SJCRH30 (cell line): ENCODE measurements at places on chromosomes 11 and 22. TPM values are rescaled to one million over a fixed set of nuclear protein-coding genes. Genes with fewer than 3 reads are reported as not detected.

DNA sequence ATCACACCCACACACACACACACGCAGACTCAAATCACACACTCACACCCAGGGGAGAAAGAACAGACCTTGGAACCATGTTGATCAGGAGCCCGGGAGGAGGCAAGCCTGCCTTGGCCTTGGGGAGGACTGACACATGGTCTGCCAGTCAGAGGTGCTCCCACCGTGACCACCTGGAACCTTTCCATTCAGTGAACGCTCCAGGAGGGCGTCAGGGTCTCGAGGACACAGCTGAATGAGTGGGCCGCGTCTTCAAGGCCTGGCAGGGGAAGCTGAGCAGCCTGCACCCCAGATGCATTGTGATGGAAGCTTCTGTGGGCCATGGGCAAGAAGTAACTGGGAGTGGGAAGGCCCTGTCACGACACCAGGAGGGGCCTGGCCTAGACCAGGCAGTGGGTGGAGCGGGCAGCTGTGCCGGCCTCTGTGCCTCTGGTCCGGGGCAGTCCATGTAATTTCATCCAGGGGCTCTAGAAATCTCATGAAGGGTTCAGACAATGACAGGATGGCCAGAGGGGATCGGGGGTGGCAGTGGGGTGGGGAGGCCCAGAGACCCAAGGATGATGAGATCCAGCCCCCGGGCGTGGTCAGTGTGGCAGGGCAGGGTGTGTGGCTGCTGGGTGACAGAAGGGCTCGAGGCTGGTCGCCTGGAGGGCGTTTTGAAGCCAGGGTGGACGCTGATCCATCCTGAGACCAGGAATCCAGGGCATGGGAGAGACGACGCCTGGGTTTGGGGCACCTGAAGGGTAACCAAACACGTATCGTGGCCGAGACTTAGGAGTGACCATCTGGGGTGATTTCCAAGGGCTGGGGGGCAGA is 53.7 kb downstream of the IGF2 start:
- no peak for DNase-seq

GRCh38 chr11:22566293-22566692 is 59.3 kb downstream of the FANCF start:
- DNase-seq: no peak

DNA sequence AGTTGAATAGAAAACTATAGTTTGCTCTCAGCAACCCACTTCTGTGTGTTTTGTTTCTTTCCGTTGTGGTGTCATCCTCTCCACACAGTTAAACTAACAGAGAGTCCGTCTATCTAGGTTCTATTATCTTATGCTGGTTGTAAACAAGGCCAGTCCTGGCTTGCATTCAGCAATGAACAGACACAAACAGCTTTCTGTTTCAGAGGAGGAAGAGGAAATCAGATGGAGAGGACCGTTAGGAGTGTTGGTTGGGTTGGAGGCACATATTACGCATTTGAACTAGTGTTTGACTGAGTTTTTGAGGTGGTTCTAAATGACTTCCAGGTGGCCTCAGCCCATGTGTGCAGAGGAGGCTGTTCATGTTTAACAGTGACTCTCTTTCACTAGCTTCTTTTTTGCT is 129.5 kb upstream of the SORL1-AS1 start:
- no peak for DNase-seq

- peak; percentile 66 for DNase-seq
Observed at GRCh38 chr11:85182441-85183387, 444.4 kb downstream of the DLG2 start.

DNA sequence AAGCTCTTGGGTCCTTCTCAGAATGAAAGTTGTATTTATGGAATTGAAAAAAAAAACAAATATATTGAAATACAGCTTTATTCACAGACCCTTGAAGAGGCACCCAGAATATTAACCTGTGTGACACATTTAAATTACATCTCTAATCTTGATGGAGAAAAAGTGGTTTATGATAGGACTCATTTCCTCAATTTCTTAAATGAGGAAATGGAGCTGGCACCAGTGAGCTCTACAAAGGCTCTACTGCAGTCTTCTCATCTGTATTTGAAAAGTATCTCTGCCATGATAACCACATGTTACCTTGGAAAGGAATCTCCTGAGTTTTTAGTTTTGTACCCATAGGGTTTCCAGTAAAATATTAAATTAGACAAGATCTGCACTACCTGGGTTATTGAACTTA is 186.5 kb downstream of the HIPK3 start:
- DNase-seq: no peak

DNA sequence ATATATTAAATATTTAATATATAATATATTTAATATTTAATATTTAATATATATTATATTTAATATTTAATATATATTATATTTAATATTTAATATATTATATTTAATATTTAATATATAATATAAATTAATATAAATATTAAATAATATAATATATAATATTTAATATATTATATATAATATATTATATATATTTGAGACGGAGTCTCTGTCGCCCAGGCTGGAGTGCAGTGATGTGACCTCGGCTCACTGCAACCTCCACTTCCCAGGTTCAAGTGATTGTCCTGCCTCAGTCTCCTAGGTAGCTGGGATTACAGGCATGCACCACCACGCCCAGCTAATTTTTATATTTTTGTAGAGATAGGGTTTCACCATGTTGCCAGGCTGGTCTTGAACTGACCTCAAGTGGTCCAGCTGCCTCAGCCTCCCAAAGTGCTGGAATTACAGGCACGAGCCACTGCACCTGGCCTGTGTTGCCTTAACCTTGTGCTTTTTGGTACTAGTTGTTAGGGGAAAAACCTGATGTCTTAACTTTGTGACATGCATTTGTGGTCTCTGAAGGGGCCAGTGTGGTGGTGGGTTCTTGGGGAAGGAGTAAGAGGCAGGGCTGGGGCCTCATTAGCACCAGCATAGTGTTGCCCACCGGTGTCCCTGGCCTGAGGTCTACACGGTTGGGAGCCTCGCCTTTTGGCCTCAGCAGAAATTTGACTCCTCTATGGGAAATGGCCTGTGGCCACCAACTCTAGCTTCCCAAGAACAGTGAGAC is 16.6 kb downstream of the SEC14L3 start:
- no peak for DNase-seq

DNA sequence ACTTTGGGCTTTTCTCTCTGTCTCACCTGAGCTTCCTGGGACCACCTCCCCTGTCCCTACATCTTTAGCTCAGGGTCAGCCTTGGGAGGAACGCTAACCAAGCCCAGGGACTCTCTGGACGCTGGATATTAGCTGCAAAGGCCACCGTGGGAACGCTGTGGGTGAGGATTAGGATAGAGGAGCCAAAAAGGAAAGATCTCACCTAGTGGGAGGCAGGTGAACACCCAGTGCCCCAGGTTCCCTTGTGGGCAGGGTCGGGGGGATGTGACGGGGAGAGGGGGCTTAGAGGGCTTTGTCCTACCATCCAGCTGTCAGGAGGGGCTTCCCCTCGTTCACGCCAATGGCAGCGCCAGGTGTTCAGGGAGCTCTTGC is 50.2 kb downstream of the LINC01488 start:
- DNase-seq: no peak

DNA sequence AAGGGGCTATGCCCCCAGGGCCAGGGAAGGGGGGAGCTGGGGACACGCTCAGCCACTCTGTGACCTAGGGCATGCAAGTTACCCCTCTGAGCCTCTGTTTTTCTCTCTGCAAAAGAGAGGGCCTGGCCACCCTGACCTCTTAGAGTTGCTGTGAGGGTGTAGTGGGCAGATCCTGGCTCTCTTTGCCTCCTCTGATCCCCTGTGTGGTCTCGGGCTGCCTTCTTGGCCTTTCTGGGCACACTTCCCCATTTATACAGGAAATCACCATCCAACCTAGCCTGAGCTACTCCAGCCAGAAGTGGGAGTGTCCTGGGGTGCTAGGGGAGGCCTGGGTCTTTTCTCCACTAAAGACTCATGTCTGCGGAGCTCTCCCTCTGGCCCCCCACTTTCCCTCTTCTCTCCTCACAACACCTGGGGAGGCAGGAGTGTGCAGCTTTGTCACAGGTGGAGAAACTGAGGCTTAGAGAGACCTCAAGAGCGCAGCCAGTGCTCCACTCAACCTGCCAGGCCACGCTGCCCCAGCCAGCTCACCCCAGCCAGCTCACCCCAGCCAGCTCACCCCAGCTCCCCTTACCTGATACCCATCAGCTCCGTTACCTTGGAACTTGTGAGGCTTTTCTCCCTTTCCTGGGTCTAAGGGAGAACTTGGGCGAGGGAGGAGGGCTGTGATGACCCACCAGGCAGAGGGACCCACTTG is 1.4 kb downstream of the AIFM3 start:
- no peak for DNase-seq

DNA sequence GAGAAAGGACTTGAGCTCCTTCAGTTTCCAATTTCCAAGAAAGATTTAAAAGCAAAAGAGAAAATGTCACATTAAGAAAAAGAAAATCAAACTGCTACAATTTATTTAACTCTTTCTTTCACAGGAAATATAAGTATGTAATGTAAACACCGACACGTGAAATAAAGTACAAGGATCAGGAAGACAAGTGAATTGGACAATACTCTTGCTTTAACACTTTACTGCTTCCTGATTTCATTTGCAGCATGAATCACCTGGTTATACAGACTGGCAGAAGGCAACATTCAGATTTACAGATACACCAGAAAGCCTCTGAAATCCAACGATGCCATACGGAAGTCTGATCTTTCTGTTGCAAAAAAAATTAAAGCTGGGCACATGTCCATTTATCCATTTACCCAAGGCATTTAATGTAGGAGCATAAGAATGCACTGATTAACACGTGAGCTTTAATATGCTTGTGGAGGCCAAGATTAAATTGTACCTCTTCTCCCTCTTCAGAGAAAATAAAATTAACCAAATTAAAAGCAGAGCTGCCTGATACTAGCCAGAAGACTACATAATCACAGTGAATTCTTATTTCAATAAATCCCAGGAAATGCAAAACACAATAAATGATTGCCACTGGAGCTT is 16.0 kb upstream of the PPP2R1B start:
- DNase-seq: no peak

- no peak for DNase-seq
Observed at GRCh38 chr11:17845431-17845881, 110.9 kb downstream of the KCNC1 start.

DNA sequence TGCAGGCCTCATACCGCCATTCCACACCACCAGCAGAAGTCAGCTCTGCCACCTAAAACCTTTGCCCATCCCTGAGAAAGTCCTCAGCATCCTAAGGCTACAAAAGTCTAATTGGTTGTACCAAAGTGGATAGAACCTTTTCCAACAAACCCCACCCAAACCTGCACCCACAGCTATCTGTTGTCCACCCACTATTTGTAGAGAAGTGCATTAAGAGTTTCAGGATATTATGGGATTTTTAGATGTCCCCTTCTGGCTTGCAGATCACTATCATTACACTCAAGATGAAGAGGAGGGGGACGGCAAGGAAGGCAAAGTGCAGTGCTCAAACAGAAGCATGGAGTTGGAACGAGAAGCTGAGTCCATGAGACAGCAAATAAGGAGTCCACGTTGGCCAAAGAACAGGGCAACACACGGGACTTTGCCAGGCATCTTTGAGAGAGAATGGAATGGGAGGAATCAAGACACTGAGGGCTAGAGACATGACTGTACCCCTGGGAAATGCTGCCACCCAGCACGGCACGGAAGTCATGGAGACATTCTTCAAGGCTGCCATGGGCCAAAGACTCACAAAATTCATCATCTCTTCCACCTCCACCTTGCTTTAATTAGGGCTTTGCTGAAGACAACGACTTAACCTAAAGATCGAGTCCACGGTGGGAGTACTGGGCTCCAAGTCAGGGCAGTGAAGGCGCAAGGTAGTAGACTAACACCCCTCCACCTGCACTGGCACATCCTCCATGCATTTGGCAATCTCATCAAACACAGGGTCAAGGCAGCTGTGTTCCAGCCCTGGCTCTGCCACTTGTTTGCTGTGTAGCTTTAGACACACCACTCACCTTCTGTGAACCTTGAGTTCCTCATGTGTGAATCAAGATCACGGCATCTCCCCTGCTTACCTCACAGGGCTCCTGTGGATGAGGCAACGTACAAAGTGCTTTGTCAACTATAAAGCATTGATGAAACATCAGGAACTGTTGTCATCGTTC is 112.9 kb upstream of the TMEM45B start:
- no peak for DNase-seq

GRCh38 chr11:125976156-125976555 is 30.3 kb downstream of the VSIG10L2 start:
- no peak for DNase-seq

LUZP2 gene
- total RNA-seq: 25.1 and 28.3 TPM in 2 replicates

MS4A3 gene
- total RNA-seq: not detected in 2 replicates
